Left renal cortex interstitium (tissue), 4 donors: ENCODE measurements at places on chromosomes 6 and 20.

DNA sequence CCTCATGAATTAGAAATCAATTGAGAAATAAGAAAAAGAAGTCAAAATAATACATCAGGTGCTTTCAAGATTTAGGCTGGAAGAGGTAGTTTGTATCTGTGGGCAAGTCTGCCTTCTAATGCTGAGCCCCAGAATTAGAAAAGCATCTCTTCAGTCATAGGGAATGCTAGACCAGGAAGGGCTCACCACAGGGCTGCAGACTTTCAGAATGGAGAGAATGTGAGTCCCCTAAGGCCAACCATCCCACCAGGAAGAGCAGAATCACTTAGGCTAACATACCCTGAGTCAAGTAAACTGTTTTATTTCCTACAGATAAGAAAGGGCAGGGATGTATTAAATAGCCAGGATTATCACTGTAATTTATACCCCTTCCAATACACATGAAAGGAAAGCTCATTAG is 510.2 kb downstream of the RNF144B start:
- DNase-seq = no peak

DNA sequence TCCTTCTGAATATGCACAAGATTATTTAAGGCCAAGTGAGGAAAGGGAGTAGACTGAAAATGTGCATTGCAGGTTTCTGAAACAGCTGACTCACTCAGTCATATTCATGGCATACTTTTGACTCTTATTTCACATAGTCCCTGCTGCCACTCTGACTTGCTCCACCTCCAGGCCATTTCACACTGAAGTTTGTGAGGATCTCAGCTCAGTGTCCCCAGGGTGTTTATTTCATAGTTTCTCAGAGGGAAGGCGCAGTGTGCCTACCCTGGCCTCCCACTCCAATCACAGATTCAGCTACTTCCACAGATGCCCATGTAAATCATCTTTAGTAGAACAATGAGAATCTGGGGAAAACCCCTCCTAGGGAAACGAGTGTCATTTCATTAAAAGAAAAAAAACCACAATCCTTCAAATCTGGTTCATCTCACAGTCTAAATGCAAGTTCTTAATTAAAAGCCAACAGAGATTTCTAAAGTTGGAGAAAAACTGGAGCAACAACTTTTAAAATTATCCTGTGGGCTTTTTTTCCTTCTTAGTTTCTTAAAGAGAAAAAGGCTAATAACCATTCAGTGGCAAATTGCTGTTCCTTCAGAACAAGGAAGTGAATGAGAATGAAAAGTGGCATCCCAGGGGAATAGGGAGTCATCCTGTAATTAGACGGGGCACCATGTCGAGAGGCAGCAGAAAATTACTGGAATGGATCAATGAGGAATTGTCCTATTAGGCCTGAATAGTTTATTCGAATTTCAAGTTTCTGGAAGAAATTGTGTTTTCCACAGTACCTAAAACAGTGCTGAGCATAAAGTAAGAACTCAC is 133.6 kb downstream of the TFAP2B start:
- no peak for DNase-seq

GRCh38 chr6:154479771-154480639 is 30.5 kb downstream of the CNKSR3 start:
- no peak for DNase-seq

DNA sequence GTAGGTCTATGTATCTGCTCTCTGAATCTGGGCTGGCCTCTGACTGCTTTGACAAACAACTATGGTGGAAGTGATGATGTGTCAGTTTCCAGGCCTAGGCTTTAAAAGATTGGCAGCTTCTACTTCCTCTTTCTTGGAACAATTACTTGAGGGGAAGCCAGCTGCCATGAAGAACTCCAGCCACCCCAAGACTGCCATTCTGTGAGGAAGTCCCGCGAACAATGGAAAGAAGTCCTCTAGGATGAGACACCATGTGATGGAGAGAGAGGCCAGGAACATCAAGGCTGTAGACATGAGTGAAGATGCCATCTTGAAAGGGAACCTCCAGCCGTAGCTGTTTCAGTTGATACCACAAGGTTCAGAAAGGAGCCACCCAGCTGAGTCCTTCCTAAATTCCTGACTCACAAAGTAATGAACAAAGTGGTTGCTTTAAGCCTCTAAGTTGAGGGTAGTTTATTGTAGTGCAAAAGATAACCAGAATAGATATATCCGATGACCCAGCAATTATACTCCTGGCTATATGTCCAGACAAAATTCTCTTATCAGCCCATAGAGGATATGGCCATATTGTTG is 15.3 kb upstream of the TCF15 start:
- DNase-seq = no peak

DNA sequence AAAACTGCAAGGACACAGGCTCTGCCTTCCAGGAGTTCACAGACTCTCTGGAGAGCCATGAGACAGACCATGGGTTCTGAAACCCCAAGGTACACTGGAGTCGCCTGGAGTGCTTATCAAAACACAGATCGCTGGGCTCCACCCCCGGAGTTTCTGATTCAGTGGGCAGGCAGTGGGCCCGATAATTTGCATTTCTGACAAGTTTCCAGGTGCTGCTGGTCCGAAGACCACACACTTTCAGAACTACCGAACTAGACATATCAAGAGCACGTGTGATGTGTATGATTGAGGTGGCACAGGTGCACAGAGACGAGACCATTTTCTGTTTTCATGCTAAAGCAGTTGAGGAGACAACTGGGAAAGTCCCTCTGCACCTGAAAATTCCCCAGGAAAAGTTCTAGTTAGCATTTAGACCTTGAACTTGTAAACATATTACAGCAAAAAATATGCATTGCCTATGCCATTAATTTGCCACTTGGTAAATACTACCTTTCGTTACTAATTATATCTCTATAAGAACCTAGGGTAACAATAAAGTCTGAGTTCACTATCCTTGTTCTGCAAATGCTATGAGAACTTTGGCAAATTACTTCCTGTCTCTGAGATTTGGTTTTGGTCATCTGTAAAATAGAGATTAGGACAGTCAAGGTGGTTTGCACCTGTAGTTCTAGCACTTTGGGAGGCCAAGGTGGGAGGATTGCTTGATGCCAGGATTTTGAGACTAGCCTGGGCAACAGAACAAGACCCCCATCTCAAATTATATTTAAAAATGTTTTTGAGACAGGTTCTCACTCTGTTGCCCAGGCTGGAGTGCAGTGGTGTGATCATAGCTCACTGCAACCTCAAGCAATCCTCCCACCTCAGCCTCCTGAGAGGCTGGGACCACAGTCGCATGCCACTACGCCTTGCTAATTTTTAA is 14.3 kb upstream of the PIM1 start:
- no peak for DNase-seq

GRCh38 chr20:54680872-54681619 is 205.7 kb downstream of the DOK5 start:
- DNase-seq = peak; percentile 39

DNA sequence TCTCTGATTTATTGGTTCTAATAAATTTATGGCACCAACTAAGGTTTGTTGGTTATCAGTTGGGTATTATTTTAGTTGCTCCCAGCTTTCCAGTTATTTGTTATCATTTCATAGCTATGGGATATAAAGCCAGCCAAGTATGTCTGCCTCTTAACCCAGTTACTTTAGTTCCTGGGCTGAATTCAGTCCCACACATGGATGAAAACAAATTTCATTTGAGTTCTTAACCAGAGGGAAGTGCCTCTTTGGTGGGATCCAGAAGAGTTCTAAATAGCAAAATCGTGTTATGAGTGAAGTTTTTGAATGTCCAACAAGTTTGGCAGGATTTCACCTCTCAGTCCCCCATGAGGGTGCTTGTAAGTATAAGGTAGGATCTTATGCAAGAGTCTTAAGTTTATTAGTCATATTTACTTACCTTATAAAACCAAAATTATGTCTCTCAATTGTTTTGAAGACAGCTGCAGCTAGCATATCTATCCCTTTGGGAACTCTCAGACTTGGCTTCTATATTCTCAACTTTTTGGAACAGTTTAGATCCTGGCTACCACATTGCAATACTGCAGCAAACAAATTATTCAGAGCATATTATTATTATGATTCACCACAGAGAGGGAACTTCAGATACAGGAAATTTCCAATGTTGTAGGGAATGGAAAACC is 683.6 kb downstream of the BCKDHB start:
- no peak for DNase-seq

DNA sequence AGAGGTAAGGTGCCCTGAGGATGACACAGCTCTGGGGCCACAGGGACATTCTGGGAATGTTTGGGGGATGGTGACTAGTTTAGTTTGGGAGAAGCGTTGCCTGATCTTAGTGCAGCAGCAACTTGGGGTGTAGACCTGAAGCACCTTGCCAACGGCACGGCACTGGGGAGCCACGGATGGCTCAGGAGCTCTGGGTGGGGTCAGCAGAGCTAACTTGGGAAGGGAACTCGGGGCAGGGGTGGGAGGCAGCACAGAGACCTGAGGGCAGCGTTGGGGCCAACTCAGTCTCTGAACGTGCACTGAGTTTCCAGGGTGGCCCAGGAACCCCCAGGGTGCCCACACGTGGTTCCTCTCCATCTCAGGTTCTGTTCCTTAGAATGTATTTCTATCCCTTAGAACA is 14.9 kb downstream of the THBS2 start:
- no peak for DNase-seq

DNA sequence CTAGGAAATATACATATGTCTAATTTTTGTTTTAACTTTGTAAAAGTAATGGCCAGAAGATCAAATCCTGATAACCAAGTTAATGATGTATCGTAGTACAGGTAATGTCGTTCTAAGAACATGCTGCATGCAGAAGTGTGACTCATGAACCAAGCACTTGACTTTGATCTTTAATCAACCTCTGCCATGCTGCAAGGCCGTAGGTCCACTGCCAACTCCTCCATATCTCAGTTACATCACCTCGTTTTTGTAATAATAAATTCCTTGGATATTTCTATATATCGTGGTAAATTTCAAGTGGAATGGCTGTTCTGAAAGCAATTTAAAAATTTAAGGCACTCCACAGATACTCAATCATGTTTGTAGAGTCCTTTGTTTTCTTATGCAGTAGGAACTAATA is 771.7 kb downstream of the EPHA7 start:
- no peak for DNase-seq

GRCh38 chr6:46042355-46042999 is 26.8 kb upstream of the CLIC5 start:
- DNase-seq = no peak
